ENCODE measurements at places on chromosomes 5 and 9.

GRCh38 chr5:156667616-156668015 is 182.5 kb upstream of the PPP1R2B start:
- DNase-seq, result no peak

- DNase-seq, result peak; percentile 1
Observed at GRCh38 chr9:22790329-22790728, 343.7 kb downstream of the DMRTA1 start.

- DNase-seq, result no peak
Observed at GRCh38 chr5:55385846-55386245, 78.1 kb downstream of the MTREX start.

- DNase-seq, result peak; percentile 67
Observed at GRCh38 chr5:88660264-88660946, 222.6 kb downstream of the MEF2C start.

DNA sequence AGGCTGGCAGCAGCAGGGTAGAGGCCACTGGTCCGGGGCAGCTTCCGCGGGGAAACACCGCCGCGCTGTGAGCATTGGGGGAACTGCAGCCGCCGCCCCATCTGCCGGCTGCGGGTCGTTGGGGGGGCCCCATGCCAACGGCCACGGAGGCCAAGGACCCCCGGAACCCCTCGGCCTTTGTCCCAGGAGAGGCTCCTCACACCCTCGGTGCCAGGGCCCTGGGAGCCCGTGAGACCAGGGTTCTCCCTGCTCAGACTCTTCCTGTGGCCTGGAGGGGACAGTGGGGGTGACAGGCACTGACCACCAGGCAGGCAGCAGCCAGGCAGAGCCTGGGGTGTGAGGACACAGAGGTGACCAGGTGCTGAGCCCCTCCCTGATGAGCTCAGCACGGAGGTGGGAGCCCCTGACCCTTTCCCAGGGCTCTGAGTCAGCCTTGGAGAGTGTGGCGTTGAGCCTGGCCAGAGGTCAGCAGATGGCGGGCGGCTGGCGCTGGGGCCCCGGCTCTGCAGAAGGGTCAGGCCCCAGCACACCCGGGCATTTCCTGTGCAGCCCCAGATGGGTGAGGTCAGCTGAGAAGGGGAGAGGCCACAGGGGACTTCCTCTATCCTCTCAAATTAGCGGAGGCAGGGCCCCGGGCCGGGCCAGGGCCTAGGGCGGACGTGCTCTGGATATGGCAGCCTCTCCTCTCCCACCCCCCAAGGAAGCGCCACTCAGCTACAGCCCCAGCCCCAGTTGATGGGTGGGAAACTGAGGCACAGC is 17.9 kb upstream of the EGFL7 start:
- DNase-seq, result peak; percentile 46

DNA sequence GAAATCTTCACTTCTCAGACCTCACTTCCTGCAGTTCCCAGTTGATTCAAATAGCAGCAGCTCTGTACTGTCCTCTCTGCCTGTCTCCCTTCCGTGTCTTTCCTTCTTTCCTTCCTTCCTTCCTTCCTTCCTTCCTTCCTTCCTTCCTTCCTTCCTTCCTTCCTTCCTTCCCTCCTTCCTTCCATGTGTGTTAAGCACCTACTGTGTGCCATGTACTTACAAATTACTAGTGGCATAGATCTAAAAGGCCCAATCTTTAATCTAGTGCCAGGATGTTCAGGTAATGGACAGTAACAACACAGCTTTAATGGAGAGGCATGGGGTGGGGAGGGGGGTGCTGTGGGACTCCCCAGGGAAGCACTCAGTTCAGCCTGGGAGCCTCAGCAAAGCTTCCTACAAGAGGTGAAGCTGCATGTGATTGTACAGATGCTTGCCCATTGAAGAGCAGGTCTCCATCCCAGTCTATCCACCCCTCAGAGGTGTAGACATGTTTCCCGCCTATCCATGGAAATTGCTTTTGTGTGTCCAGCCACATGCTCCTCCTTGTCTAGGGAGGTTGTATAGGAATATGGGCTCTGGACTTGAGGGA is 106.0 kb downstream of the RGS3 start:
- DNase-seq, result no peak

GRCh38 chr5:169760229-169760628 is 123.2 kb downstream of the DOCK2 start:
- no peak for DNase-seq

DNA sequence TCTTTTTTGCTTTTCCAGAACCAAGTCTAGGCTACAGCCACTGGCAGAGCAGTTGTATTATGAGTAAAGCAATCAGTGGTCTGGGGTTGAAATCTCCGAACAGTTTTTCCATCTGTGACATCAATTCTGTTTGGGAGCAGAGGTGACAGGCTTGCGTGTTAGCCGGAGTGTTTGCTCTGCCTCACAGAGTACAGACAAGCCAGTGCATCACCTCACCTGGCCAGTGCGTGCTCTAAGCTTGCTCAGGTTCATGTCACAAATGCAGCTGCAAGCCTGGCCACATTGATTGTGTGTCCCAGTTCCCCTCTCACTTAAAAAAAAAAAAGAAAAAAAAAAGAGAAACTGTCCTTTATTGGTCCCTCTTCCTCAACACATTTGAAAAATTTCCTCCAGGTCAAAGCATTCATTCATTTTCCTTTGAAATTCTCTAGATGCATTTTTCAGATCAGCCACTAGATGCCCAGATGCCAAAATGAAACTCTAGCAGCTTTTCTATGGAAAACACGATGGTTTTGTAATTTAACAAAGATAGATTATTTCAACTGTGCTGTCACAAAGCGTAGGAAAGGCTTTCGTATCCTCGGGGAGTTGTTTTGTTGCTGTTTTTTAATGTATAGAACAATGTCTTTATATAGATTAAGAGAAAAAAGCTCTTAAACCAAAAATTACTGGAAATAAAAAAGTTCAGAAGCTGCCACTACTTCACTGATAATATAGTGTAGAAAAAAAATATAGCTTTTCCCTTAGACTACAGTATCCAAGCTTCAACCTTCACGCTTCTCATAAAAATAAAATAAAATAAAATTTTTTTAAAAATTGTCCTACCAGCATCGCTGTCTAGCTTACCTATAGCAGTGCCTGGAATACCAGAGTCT is 585.5 kb downstream of the TLE1 start:
- peak; percentile 23 for DNase-seq

- no peak for DNase-seq
Observed at GRCh38 chr5:91434348-91434747, 51.2 kb upstream of the ARRDC3 start.

DNA sequence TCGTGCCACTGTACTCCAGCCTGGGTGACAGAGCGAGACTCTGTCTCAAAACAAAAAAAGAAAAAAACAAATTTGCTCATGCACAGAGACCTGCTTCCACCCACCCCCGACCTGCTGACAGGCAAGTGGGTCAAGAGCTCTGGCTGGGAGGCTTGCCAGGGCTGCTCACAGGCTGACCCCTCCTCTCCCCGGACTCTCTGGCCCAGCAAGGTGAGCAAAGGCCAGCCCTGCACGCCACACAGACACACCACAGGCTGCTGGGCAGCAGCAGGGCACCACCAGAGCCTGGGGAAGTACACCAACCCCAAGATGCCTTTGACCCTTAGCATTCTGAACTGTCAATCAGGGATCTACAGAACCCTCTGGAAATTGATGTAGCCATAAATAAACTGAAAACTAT is 29.2 kb downstream of the NSUN2 start:
- no peak for DNase-seq

- no peak for DNase-seq
Observed at GRCh38 chr5:78573318-78573717, 75.3 kb downstream of the LHFPL2 start.

GRCh38 chr9:138111607-138112006 is 234.0 kb downstream of the CACNA1B start:
- DNase-seq, result no peak

- DNase-seq, result no peak
Observed at GRCh38 chr5:166898166-166898565, 1393.3 kb upstream of the WWC1 start.

DNA sequence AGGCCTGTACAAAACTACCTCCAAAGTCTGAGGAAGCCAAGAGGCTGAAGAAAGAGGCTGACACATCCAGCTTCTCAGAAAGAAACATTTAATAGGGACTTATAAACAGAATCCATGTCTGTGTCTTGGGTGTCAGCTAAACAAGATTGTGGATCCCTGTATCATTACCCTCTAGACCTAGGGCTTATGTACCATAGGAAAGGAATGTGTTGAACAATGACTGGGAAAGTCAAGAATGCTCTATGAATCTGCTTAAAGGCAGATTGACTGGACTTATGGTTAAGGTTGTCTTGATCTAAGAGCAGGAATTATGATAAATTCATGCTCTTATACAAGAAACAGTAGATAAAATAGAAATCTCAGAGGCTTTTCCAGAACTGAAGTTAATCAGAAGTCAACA is 335.7 kb upstream of the RPS23 start:
- DNase-seq, result peak; percentile 14

- peak; percentile 10 for DNase-seq
Observed at GRCh38 chr5:168916852-168917251, 337.7 kb upstream of the PANK3 start.

DNA sequence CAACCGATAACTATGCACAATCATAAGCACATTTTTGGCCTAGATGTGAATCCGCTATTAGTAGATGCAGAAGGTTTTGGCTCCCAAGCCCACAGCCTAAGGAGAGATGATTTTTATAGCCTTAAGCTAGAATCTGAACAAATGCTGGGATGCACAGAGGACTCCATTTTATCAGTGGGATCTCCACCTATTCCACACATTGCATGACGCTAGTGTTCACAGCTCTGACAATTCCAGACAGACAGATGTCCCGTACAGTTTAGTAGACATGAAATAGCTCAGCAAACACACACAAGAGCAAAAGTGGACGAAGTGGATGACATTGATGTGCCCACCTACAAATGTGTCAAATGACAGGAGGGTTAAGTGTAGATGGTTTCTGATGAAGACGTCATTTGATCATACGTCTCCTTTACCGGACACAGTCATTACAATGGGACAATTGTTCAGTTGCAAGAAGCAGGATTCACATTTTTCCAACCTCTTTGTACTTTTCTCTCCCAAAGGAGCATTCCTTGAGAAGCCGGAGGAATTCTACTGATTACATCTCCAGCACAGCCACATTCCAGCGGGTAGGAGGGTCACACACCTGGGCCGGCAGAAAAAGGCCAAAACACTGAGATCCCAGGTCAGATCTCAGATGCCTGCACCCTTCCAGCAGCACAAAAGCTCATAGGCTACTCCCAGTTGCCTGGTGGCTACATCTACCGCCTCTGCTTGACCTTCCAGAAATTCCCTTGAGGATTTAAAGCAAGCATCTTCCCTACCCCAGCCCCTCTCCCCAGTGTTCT is 202.4 kb downstream of the SLIT3 start:
- no peak for DNase-seq
